ENCODE measurements at places on chromosomes 2 and 18. TPM values are rescaled to one million over a fixed set of nuclear protein-coding genes. Genes with fewer than 3 reads are reported as not detected.

DNA sequence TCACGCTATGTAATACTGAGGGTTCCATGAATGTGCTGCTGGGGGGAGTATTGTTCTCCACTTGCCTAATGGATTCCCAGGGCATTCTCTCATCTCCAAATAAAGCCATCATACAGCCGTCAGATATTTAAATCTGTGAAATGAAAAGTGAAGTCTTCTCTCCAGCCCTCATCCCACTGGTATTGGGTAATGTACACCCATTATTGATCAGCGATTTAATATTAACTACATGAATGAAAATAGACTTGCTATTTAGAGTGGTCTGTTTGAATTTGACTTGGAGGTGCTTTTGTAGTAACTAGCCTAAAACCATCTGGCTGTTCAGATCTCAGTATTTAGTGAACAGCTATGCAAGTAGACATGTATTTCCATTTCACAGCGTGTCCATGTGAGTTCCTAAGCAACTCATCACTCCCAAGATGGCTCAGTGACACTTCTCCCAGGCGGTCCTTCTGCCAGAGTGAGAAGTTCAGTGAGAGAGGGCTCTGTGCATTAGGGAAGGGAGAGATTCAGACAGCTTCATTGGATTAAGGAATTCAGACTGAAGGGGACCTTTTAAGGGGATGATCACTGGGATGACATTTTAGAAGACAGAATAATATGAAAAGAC lies 140.7 kb downstream of the WDSUB1 start:
- H3K36me3 ChIP-seq = no peaks in the 10 kb centered on the region
- peaks cover 6% of the 10 kb centered on the region for H3K4me1 ChIP-seq
- peaks cover 4% of the 10 kb centered on the region for H3K27me3 ChIP-seq
- H3K27ac ChIP-seq = no peak overlapping the region

RPRM gene
- total RNA-seq = not detected

GRCh38 chr18:23337599-23338444 lies 115.3 kb upstream of the RIOK3 start:
- DNase-seq = no peak
- no peak overlapping the region for H3K4me3 ChIP-seq
- H3K4me1 ChIP-seq = peaks cover 4% of the 10 kb centered on the region
- H3K36me3 ChIP-seq = peaks cover 4% of the 10 kb centered on the region
- no peak overlapping the region for H3K27ac ChIP-seq

GRCh38 chr2:189933911-189934399 lies 128.6 kb downstream of the MSTN start:
- no peaks in the 10 kb centered on the region for H3K4me1 ChIP-seq
- peaks cover 6% of the 10 kb centered on the region for H3K27me3 ChIP-seq
- DNase-seq = no peak

DNA sequence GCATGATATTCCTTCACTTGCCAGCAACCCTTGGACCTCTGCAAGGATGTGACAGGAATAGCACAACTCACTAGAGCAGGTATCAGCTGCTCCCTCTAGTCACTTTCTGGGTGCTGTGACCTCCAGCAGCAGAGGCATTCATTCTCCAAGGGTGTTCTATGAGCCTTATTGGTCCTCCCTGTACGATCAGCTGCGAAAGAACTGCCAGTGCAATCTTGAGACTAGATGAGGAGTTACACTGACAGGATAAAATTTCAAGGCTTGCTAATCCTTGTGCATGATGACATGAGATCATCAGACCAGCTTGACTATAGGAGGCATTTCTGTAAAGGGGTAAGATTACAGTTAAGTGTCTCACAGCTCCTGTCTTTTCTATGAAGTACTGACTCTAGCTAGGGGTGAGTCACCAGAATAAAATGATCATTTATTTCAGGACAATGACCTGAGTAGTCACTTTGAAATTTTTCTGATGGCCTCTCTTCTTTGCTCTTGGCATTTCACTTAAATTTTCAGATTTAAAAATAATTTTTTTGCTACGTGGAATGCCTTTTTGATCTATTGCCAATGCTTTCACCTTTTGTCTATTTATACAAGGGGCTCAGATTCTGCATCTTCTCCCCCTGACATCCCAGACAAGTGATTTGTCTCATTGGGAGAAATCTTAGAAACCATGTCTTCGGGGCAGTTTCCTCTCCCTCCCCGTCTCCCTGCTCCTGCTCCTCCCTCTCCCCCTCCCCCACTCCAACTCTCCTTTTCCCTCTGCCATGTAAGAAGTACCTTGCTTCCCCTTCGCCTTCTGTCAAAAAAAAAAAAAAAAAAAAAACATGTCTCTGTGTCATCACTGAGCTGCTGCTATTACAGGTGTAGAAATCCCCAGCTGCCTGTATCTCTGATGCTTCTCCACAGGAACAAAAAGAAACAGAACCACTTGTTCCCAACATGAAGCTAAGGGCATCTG lies 49.2 kb upstream of the FRZB start:
- H3K4me3 ChIP-seq = no peak overlapping the region
- DNase-seq = no peak
- H3K4me1 ChIP-seq = no peaks in the 10 kb centered on the region
- H3K27me3 ChIP-seq = no peaks in the 10 kb centered on the region
- H3K27ac ChIP-seq = no peak overlapping the region

MGAT4A gene
- total RNA-seq = 48.8 TPM

WDR35 gene
- 8.1 TPM for total RNA-seq

- H3K36me3 ChIP-seq = no peaks in the 10 kb centered on the region
- H3K27ac ChIP-seq = no peak overlapping the region
- no peak for DNase-seq
- H3K27me3 ChIP-seq = peaks cover 54% of the 10 kb centered on the region
These were observed 263.0 kb downstream of the LPIN1 start for GRCh38 chr2:12009323-12009905.

EML6 gene
- total RNA-seq = 0.83 TPM

ACYP2 gene
- 4.0 TPM for total RNA-seq

DNA sequence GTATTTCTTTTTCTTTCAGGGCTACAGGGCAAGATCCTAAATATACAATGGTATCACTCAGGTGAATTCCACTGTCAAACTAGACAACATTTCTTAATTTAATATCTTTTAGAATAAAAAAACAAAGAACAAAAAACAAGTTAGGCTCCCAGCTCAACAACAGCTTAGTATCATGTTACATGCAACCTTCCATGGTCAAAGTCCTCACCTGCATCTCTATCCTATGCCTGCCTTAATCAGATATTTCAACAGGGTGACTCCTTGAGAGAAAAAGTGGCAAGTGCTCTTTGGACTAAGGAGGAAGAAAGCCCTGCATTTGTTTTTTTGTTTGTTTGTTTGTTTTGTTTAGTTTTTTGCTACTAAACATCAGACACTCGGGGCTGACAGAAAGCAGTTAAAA lies 50.2 kb downstream of the WDFY1 start:
- H3K27me3 ChIP-seq = no peaks in the 10 kb centered on the region
- peaks cover 60% of the 10 kb centered on the region for H3K36me3 ChIP-seq

GRCh38 chr2:207765547-207765946 lies 4.2 kb downstream of the FZD5 start:
- H3K27me3 ChIP-seq = peaks cover 64% of the 10 kb centered on the region
- DNase-seq = no peak
- H3K4me1 ChIP-seq = peaks cover 19% of the 10 kb centered on the region
- no peaks in the 10 kb centered on the region for H3K36me3 ChIP-seq

DNA sequence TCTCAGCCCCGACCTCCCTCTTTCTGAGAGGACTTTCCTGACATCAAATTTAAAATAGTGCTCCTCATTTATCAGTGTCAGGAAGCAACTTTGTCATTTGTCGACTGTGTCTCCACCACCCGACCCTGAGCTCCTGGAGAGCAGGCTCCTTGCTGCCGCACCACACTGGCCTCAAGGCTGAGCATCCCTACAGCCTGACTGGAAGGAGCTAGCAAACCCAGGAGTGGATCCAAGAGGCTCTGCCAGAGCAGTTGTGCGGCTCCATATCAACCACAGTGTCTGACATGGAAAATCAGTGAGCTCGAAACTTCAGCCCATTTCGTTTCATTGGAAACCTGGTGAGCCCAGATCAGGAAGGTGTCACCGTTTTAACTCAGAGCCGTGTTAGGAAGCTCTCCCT lies 125.2 kb downstream of the PTGR3 start:
- no peaks in the 10 kb centered on the region for H3K36me3 ChIP-seq
- H3K27me3 ChIP-seq = peaks cover 3% of the 10 kb centered on the region
- no peak overlapping the region for H3K4me3 ChIP-seq
- DNase-seq = no peak

- peaks cover 2% of the 10 kb centered on the region for H3K4me1 ChIP-seq
- peaks cover 19% of the 10 kb centered on the region for H3K27me3 ChIP-seq
- H3K27ac ChIP-seq = no peak overlapping the region
- H3K36me3 ChIP-seq = no peaks in the 10 kb centered on the region
These were observed 139.5 kb downstream of the SUCLG1 start for GRCh38 chr2:84319581-84319980.

DYTN gene
- total RNA-seq = not detected

GRCh38 chr2:134412639-134412999 lies 158.7 kb downstream of the MGAT5 start:
- no peak for DNase-seq
- peaks cover 1% of the 10 kb centered on the region for H3K36me3 ChIP-seq
- no peak overlapping the region for H3K4me3 ChIP-seq
- no peak overlapping the region for H3K27ac ChIP-seq

GRCh38 chr2:113036763-113037162 lies 15.9 kb downstream of the IL36B start:
- H3K4me1 ChIP-seq = no peaks in the 10 kb centered on the region
- no peak overlapping the region for H3K4me3 ChIP-seq
- H3K27me3 ChIP-seq = peaks cover 20% of the 10 kb centered on the region
- no peak overlapping the region for H3K27ac ChIP-seq
- H3K36me3 ChIP-seq = no peaks in the 10 kb centered on the region
- no peak for DNase-seq

GRCh38 chr18:13061630-13062189 lies 70.5 kb downstream of the CEP192 start:
- no peaks in the 10 kb centered on the region for H3K27me3 ChIP-seq
- peaks cover 9% of the 10 kb centered on the region for H3K4me1 ChIP-seq
- no peak overlapping the region for H3K27ac ChIP-seq
- peaks cover 66% of the 10 kb centered on the region for H3K36me3 ChIP-seq

ALPG gene
- not detected for total RNA-seq

KCNG2 gene
- total RNA-seq = not detected

DNA sequence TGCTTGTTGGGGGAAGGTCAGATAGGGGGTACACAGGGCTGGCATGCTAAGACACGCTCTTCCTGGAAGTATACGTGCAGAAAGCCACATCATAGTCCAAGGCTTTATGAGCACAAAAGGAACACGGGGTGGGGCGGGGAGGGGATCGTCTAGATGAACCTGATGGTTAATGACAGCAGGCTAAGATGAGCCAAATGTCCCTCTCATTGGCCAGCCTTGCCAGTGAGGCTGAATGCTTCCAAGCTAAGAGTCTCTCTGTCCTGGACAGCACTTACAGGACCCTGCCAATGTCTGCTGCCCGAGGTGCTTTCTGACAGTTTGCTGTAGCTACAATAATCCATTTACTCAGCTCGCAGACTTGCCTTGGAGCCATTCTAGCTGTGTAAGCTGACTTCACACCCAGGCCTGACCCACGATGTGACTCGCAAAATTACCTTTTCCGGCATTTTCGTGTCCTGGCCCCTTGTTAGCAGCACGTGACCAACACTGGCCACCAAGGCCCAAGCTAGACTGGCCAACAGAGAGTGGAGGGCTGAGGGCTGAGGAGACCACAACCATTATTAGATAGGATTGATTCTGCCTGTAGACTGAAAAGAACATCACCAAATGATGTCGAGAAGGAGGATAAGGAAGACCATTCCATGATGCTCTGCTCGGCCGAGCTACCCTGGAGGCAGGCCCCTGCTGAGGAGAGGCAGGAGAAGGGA lies 84.2 kb downstream of the MALT1 start:
- H3K4me3 ChIP-seq = peak overlapping the region; percentile 1
- peaks cover 10% of the 10 kb centered on the region for H3K36me3 ChIP-seq
- H3K4me1 ChIP-seq = peaks cover 14% of the 10 kb centered on the region
- peak; percentile 56 for DNase-seq
- H3K27me3 ChIP-seq = peaks cover 4% of the 10 kb centered on the region
- H3K27ac ChIP-seq = peak overlapping the region; percentile 64

BMP10 gene
- not detected for total RNA-seq

SKOR2 gene
- total RNA-seq = not detected

GRCh38 chr2:140063356-140063755 lies 1283.2 kb upstream of the NXPH2 start:
- no peak overlapping the region for H3K4me3 ChIP-seq
- no peak overlapping the region for H3K27ac ChIP-seq
- no peaks in the 10 kb centered on the region for H3K36me3 ChIP-seq
- no peaks in the 10 kb centered on the region for H3K27me3 ChIP-seq
- H3K4me1 ChIP-seq = no peaks in the 10 kb centered on the region

KANSL1L gene
- total RNA-seq = 5.0 TPM

PSMD14 gene
- 113 TPM for total RNA-seq

DNA sequence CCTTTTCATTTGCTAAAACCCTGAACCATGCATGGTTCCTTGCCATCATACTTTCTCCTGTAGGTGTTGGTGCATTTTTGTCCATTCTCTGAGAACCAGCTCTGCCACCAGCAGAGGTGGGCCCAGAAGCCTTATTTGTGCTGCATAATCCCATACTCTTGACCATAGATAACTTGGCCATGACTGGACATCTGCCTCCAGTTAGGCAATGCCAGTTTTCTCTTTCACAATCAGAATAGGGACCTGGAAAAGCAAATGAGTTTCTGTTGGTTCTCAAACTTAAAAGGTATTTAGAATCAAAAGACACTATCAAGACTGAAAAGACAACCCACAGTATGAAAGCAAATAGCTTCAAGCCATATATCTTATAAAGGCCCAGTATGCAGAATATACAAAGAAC lies 167.3 kb downstream of the MAIP1 start:
- no peak overlapping the region for H3K27ac ChIP-seq
- H3K36me3 ChIP-seq = no peaks in the 10 kb centered on the region
- H3K4me3 ChIP-seq = no peak overlapping the region

LYPD6 gene
- not detected for total RNA-seq

- no peak for DNase-seq
- no peaks in the 10 kb centered on the region for H3K36me3 ChIP-seq
- no peak overlapping the region for H3K4me3 ChIP-seq
These were observed 73.2 kb downstream of the COL3A1 start for GRCh38 chr2:189047171-189047888.

DNA sequence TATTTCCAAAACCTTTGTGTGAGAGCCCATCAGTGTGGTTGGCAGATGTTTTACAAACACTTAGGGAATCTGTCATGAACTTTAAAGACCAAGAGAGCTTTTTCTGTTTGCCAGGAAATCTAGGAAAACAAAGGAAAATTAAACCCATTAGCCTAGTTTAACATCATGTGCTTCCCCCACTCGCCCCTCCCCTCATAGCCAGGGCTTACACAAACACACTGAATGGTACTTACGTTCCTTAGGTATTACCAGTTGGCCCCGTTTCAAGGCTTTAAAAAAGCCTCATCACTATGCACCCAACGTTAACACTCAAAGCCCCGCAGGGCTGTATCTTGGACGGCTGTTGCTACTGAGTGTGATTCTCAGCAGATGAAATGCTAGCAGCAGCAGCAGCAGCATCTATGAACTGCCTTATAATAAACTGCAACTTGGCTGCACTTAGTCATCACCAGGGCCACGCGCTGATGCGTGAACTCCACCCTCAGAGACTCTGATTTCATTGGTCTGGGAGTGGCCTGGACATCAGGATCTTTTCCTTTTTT lies 20.1 kb upstream of the TTC39C start:
- peaks cover 2% of the 10 kb centered on the region for H3K27me3 ChIP-seq
- no peak overlapping the region for H3K4me3 ChIP-seq
- no peak overlapping the region for H3K27ac ChIP-seq

All from activated CD4-positive, alpha-beta T cell treated with anti-CD3 and anti-CD28 coated beads, Interleukin-2, amount 10 ng/mL, durations not matched to agents 24 days and 14 days (primary cell).